Stimulated activated CD4-positive, alpha-beta T cell treated with anti-CD3 and anti-CD28 coated beads, Interleukin-1b, Interleukin-23, amount 100 ng/mL, for 1 hour (primary cell): ENCODE measurements at places on chromosomes 3 and 15.

GRCh38 chr15:47802216-47802615 is 84.9 kb downstream of the SEMA6D start:
- no peak for DNase-seq

GRCh38 chr3:171936191-171936841 is 93.2 kb downstream of the TMEM212 start:
- no peak for DNase-seq

- no peak for DNase-seq
Observed at GRCh38 chr3:177057768-177058167, 139.5 kb downstream of the TBL1XR1 start.

DNA sequence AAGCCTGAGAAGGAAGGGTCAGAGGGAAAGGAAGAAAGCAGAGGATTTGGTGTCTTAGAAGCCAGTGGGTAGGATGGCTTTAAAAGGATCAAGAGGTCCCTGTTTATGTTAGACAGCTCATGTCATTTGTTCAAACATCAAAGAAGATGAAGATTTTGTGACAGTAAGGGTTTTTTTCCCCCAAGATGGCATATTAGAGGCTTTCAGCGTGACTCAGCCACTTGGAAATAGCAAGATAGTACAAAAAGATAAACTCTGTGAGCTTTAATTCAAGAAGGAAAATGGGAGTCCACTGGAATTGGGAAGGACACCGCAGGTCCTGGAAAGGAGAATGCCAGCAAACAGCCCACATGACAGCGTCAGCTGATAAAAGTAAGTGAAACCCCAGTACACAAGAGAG is 467.1 kb upstream of the THBS1 start:
- DNase-seq, result no peak

GRCh38 chr3:18657858-18658820 is 233.0 kb upstream of the SATB1 start:
- DNase-seq, result no peak

DNA sequence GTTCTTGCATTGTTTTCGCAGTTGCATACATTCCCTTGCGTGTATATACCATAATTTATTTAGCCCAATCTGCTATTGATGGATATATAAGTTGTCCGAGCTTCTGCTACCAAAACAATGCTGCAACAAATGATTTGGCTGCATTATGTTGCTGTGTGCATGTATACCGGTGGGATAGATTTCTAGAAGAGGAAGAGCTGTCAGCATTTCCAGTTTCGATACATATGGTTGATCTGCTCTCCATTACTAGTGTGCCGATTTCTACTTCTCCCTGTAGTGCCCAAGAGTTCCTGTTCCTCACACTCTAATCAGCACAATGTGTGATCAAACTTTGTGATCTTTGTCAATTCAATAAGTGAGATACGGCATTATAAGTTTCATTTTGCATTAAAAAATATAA is 92.8 kb upstream of the NMNAT3 start:
- no peak for DNase-seq

DNA sequence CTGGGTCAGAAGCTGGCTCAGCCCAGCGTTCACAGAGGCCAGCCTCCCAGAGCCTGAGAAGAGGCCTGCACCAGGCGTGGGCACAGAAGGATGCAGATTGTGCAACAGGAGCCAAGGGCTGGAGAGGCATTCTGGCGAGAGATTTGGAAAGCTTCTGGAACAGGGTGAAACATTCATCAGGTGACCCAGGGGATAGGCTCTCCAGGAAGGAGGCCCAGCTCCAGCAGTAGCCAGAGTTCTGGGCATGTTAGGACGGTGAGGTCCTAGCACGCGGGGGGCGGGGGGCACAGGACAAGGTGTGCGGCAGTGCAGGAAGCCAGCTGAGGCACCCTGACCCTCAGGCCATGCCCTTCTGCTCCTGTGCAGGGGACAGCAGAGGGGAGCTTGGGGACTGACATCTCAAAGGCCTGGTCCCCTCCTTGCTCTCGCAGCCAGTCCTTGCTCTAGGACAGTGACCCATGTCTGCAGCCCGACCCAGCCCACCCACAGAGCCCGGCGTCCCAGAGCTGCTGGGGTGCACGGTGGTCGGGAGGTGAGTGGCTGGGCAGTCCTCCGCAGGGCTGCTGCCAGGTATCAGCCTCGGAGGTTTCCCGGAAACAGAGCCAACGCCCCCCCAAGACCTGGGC is 111.7 kb upstream of the KLF13 start:
- no peak for DNase-seq

GRCh38 chr3:172009803-172010202 is 29.6 kb upstream of the FNDC3B start:
- no peak for DNase-seq

DNA sequence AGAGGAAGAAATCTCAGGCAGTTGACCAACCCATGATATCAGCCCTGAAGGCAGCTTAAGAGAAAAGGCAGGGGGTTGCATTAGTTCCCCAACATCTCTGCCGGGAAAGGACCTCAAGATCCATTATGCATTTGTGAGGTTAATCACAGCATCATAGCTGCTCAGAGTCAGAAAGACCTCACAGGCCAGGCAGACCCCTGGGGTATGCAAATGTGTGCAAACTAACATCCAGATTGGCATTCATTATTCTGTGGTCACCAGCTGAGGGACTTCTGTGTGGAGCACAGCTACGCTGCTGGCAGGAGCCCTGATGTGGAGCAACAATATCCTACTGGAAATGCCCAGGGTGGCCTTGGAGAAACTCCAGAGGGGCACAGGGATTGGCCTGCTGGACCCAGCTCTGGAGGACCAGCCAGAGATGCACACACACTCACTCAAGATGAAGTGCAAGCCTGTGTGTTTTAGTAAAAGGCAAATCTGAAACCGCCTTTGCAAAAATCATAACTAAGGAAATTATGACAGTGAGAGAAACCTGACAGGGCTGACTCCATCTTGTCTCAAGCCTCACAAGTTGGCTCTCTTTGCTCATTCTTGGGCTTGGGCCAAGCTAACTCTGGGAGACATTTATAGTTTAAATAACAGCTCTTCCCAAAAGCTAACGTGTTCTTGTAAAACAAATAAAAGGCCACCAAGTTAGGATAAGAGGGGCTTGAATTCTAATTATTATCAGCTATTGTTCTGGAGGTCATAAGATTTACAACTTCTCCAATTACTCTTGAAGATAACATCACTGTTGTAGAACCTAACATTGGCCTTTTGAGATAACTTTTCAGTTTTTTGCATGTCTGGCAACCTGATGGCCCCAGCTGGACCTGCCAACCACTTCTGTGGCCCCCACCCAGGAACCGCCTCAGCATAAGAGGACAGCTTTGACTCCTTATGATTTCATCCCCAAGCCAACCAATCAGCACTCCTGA is 257.1 kb downstream of the UACA start:
- no peak for DNase-seq

- no peak for DNase-seq
Observed at GRCh38 chr3:78804251-78805037, 963.4 kb downstream of the ROBO1 start.

GRCh38 chr3:188942191-188942590 is 229.6 kb upstream of the TPRG1 start:
- no peak for DNase-seq

DNA sequence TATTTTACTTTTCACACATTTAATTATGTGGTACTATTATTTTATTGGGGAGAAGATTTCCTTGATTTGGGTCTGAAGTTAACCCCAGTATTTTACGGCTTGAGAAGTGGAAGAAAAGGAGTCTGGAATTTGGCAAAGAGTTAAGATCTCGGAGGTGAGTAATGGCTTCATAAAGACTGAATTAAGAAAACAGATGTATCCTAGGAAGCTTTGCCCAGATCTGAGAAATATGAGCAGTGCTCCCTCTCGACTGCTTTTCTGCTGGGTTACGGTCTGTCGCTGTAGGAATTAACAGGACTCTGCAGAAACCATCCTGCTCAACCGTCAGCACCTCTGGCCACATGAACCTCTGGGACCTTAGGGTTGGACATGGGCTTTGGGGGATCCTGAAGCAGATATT is 163.6 kb upstream of the NDN start:
- DNase-seq, result no peak

DNA sequence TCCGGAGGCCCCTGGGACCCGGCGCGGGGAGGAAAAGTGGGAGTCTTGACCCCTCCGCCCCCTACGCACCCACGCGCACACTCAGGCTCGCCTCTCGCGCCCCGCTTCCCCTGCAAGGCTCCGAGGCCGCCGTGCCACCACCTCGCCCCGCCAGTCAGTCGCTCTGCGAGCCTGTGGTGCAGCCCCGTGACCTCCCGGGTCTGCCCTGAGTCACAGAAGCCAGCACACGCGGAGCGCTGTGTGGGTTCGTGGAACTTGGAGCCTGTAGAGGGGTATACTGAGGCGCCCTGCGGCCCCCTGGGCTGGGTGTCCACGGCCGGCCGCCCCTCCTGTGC is 380 bp upstream of the ALS2CL start:
- DNase-seq, result no peak
